ENCODE measurements at places on chromosomes 1 and 21.

DNA sequence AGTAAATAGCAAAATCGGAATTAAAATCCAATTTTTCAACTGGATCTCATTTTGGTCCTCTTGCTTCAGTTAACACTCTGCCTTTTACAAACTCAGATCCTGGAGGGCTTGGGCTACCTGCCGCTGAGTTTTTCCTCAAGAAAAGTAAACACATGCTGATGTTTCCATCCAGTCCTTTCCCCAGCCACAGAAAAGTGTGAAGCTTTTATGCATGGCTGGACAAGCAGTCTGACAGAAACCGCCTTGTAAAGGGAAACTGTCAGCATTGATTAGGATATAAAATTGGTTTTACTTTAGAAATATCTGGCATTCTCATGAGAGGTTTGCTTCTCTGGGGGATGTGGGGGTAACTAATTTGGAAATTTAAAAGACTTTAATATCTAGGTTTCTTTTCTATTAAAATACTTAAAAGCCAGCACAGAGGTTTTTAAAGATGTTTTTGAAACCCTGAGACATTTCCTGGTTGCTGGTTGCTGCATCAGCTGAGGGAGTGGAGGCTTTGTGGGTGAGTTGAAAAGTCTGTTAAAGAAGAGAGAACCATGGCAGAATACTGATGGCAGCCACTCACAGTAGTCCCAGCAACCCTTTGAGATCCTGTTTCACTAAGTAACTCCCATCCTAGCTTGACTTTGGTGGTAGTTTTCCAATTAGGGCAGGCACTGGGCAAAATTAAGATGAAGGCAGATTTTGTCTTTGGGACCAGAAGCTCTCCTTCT lies 238.3 kb downstream of the PAPPA2 start:
- no peak for DNase-seq

DNA sequence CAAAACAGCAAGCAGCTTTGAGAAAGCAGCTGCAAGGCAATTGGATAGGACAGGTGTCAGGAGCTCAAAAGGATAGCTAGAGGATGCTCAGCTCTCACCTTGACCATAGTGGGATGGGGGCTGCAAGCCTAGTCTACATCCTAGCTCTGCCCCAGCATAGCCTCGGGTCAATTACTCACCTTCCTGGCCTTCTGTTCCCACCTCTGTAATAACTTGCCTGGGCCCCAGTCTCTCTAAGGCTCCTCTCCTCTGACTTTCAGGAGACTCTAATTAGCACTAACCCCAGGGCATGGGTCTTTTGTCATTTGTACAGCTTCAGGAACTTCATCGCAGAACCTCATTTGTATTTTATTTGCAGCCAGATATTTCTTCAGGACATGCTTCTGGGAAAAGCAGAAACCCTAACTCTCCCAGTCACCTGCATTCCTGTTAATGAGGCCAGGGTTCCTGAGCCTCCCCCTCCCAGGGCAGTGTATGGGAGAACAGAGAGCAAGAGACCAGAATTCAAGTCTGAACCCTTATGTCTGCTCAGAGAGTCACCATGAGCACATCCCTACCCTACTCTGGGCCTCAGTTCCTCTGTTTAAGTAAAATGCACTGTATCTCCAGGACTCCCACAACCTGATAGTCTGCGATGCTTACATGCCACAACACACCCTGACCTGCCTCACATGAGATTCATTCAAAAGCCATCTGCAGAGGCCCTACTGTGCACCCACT lies 108.1 kb downstream of the MATN1 start:
- DNase-seq: no peak

- no peak for DNase-seq
Observed at GRCh38 chr1:19445417-19446342, 39.7 kb downstream of the CAPZB start.

GRCh38 chr1:197444755-197445154 lies 176.7 kb downstream of the CRB1 start:
- no peak for DNase-seq

GRCh38 chr1:201042779-201043461 lies 19.4 kb upstream of the KIF21B start:
- peak; percentile 64 for DNase-seq

DNA sequence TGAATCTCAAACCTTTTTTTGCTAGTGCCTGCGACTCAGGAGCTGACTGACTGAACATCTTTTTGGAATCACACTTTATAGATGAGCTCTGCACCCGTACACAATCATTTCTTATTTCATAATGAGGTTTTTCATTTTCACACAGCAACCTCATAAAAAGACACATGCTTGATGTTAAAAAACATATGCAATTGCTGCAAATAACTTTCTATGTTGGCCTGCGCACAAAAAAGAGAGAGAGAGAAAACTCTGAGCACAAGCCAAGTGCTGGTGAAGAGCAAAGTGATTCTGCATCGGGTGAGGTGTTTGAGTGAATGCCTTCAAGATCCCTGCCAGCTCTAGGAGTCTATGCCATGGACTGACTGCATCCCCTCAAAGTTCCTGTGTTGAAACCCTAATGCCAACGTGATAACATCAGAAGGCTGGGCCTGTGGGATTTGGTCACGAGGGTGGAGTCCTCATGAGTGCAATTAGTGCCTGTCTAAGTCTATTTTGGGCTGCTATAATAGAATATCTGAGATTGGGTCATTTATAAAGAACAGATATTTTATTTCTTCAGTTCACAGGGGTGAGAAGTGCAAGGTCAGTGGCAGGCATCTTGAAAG lies 36.6 kb downstream of the C1orf87 start:
- no peak for DNase-seq

DNA sequence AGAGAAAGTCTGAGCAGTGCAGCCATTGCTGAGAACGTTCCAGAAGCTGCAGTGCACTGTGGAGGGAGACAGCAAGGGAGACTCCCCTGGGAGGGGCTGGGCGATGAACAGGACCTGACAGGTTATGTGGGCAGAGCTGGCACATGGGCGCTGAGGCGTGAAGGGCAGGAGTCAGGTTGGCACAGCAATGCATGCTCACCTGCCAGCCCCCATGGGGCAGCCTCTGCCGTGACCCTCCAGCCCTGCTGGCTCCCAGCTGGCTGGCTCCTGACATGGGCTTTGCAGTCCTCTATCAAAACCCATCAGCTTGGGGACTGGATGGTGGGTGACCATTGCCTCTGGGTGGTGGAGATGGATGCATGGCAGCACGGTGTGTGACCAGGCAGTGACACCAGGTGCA lies 300.3 kb downstream of the CAMTA1 start:
- DNase-seq: no peak

DNA sequence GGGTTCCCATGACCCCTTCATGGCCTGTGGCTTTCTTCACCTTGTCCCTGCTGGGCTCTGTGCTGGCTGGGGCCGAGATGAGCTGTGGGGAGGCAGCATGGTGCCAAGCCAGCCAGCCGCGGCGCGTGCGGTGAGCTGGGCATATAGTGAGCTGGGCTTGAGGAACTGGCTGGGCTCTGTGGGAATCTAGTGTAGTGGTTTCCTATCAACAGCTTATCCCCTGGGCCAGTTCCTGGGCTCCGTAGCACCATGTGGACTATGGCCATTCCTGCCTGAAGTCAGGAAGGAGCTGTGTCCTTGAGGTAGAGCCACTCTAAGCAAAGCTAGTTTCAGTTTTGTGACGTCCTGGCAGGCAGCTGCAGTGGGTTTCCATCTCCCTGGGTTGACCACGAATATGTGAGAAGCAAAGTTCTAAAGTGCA lies 1.8 kb downstream of the NCMAP start:
- no peak for DNase-seq

GRCh38 chr1:15740924-15741850 lies 1.1 kb upstream of the TMEM82 start:
- peak; percentile 80 for DNase-seq

GRCh38 chr1:244075247-244075722 lies 24.2 kb downstream of the ZBTB18 start:
- DNase-seq: no peak

- DNase-seq: no peak
Observed at GRCh38 chr1:218926631-218927030, 247.0 kb upstream of the LYPLAL1 start.

- no peak for DNase-seq
Observed at GRCh38 chr1:220224611-220225124, 47.6 kb downstream of the RAB3GAP2 start.

GRCh38 chr1:169484683-169485430 lies 887 bp downstream of the SLC19A2 start:
- DNase-seq: peak; percentile 61

GRCh38 chr1:22380024-22380785 lies 71.4 kb upstream of the ZBTB40 start:
- no peak for DNase-seq

DNA sequence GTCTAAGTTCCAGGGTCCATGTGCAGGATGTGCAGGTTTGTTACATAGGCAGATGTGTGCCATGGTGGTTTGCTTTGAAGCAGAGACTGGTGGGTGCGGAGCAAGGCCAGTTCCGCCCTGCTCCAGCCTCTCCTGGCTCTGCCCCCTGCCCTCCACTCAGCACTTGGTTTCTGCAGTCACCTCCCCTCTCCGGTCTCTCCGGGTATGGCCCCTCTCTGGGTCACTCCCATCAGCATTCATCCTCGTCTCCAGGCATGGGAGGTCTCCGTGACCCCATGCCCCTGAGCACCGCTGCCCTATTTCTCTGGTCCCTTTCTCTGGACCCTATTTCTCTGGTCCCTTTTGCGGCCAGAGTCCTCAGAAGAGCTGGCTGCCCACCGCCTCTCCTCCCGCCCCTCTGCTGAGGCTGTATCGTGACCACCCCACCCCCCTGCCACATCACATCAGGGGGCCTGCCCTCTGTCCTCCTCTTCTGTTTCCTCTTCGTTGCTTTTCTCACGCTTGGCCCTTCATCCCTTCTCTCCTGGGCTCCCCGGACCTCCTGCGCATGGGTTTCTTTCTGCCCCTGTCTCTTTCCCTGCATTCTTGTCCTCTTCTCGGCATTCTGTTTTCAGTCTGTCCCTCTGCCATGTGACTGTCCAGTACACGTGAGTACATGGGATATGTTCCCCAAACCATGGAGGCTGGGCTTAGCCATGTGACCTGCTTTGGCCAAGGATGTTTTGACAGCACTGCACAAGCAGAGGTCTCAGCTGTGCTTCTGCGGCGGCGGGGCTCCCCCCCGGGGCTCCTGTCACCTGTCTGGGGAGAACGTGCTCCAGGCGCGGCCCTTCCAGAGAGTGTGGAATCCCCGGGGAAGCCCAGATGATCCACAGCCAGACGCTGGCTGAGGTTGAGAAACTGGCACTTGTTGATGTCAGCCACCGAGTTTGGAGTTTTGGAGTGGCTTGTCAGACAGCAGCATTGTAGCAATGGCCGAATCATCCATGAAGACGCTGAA lies 54.4 kb upstream of the C1orf174 start:
- DNase-seq: no peak

DNA sequence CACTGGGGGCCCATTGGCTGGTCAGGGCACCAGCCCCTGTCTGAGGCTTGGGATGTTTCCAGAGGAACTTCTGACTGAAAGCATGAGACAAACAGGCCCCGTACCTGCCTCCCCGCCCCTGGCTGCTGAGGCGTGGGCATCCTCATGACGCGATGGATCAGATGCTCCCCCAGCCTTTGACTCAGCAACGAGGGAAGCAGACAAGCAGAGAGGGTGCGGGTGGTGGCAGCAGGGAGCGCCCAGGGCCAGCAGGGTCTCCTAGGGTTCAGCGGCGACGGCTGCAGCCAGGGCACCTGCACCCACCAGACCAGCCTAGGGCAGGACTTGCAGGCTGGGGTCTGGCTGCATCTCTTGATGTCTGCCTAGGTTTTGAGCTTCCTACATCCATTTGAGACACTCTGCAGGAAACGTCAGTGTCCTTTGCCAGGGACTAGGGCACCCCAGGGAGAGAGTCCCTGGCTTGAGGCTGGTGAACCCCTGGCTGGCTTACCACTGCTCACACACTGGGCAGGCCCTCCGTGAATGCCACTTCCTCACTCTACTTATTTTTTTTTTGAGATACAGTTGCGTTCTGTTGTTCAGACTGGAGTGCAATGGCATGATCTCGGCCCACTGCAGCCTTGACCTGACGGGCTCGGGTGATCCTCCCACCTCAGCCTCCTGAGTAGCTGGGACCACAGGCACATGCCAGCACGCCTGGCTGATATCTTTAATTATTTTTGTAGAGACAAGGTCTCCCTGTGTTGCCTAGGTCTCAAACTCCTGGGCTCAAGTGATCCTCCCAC lies 63.3 kb downstream of the DHRS3 start:
- no peak for DNase-seq

DNA sequence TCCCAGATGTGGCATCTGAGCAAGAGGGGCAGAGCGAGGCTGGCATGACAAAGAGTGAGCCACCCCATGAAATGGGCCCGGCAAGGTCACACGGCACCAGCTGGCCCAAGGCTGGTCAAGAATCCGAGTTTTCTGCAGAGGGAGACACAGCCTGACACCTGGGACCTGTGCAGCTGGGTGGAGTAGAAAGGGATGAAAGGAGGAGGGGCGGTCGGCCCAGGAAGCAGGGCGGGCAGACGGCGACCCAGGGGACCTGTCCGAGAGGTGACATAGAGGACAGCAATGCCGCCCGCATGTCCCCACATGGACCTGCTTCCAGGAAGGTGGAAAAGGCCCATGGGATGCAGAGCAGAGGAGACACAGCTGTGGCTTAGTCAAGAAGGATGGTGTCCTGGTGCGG lies 137.7 kb downstream of the PRDM16 start:
- DNase-seq: no peak

GRCh38 chr1:62224182-62224581 lies 29.5 kb downstream of the L1TD1 start:
- no peak for DNase-seq

DNA sequence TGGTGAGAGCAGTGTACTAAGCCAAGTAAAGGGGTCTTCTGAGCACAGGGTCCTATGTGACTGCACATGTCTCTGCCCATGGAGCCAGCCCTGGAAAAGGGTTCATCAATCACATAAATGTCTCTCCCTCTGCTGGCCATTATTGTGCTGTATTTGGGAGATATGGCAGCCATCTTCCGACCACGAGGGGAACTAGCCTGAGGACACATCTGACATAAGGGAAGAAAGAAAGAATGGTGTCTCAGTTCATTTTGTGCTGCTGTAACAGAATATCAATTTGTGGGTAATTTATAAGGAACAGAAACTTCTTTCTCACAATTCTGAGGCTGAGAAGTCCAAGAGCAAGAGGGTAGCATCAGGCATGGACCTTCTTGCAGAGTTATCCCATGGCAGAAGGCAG lies 55.1 kb upstream of the GJA5 start:
- no peak for DNase-seq

All from renal pelvis (tissue), 12 donors.